ENCODE measurements at places on chromosomes 1 and 21.
A peak's percentile ranks its signal among the peaks of the same experiment; 100 is the strongest.

- no peak for DNase-seq
These were observed 21.4 kb downstream of the SLC2A1 start for GRCh38 chr1:42937141-42937696.

- DNase-seq: no peak
These were observed 26.6 kb downstream of the CLIC6 start for GRCh38 chr21:34695434-34695833.

- no peak for DNase-seq
These were observed 124.8 kb upstream of the GORAB start for GRCh38 chr1:170407138-170407537.

- no peak for DNase-seq
These were observed 18.1 kb downstream of the NOS1AP start for GRCh38 chr1:162087574-162087973.

GRCh38 chr1:18234790-18235242, 127.2 kb downstream of the IGSF21 start:
- DNase-seq: peak; percentile 72

GRCh38 chr1:35847935-35848565, 35.0 kb upstream of the AGO1 start:
- no peak for DNase-seq

GRCh38 chr1:58745117-58745516, 38.7 kb downstream of the JUN start:
- no peak for DNase-seq

DNA sequence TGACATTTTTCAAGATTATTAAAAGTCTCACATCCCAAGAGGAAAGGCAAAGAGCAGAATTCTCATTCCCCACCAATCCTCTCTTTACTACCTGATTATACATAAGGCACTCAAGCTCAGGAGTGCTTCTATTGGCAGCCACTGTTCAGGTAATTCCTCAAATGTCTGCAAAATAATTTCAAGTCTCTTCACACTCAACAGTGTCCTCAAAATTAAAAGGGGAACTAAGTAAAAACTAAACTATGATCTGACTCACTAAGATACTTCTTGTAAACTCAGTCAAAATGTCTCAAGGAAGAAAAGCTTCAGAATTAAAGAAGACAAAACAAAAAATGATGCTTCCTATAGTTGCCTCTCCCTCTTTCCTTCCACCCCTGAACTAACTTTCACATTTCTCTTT, 135.6 kb downstream of the GPATCH2 start:
- DNase-seq: no peak

GRCh38 chr1:24323281-24323680, 4.1 kb downstream of the GRHL3 start:
- no peak for DNase-seq

GRCh38 chr1:28099050-28099769, 10.8 kb upstream of the EYA3 start:
- no peak for DNase-seq

GRCh38 chr21:44426663-44427191, 28.6 kb upstream of the LRRC3 start:
- no peak for DNase-seq

GRCh38 chr21:45260191-45260825, 27.4 kb downstream of the POFUT2 start:
- no peak for DNase-seq
